Common myeloid progenitor, CD34-positive (primary cell): ENCODE measurements at places on chromosomes 7 and 10.

- no peak for DNase-seq
These were observed 5.0 kb downstream of the NOLC1 start for GRCh38 chr10:102157224-102157623.

- DNase-seq = no peak
These were observed 23.4 kb upstream of the AKR1C3 start for GRCh38 chr10:5070648-5071410.

DNA sequence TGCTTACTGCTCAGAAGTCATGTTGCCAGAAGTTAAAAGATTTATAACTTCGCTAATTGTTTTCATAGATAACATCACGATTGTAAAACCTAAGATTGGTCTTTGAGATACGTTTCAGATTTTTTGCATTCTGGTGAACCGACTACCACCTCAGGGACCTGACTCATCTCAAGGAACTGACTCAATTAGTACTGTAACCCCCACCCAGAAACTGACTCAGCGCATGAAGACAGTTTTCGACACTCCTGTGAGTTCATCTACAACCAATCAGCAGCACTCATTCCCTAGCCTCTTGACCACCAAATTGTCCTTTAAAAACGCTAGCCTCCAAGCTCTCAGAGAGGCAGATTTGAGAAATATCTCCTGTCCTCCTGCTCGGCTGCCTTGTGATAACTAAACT is 72.3 kb downstream of the ELMO1 start:
- peak; percentile 34 for DNase-seq

DNA sequence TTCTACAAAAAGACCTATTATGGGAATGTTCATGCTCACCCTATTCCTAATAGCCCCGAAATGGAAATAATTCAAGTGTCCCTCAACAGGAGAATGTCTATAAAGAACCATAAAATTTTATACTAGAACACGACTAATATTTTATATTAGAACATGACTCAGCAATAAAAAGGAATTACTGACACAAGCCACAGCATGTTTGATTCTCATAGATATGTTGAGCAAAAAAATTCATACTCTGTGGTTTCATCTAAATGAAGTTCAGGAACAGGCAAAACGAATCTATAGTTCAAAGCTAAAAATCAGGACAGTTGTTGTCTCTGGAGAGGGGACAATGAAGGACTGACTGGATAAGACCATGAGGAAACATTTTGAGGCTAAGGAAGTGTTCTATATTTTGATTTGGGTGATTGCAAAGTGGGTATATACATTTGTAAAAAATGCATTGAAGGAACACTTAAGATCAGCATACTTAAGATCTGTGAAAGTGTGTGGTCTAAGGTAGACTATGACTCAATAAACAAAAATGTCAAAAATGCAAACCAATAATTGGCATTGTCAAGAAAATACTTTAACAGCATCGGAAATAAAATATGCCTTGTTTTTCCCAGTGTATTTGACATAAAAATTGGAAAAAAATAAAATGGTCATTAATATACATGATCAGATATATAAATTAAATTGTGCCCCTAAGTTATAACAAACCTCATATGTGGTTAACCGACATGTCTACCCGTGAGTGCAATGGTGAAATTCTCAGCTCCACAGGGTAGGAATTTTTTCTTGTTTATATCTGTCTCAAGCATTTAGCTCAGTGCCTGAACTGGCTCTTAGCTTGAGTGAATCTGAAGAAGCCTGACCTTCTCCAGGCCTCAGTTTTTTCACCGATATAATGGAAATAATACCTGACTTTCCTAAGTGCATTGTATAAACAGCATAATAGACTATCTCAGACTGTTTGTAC is 124.9 kb upstream of the CTTNBP2 start:
- no peak for DNase-seq

DNA sequence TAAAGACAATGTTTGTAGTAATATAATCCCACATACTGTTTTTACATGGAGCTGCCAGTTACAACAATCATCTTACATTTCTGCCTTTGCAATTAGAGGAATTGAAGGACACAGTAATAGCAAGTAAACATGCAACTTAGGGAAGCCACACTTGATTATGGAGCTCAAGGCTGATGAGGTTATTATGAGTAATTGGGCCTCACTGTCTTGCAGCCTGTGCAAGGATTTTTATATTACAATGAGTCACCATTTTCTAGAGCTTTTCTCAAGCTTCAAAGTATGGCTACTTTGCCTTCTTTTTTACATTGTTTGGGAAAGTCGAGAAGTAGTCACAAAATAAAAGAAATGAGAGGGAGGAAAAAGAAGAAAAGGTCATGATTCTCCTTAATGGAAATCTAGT is 226.4 kb downstream of the KIAA1217 start:
- DNase-seq = no peak

- no peak for DNase-seq
These were observed 258.4 kb upstream of the FZD1 start for GRCh38 chr7:91005841-91006240.

DNA sequence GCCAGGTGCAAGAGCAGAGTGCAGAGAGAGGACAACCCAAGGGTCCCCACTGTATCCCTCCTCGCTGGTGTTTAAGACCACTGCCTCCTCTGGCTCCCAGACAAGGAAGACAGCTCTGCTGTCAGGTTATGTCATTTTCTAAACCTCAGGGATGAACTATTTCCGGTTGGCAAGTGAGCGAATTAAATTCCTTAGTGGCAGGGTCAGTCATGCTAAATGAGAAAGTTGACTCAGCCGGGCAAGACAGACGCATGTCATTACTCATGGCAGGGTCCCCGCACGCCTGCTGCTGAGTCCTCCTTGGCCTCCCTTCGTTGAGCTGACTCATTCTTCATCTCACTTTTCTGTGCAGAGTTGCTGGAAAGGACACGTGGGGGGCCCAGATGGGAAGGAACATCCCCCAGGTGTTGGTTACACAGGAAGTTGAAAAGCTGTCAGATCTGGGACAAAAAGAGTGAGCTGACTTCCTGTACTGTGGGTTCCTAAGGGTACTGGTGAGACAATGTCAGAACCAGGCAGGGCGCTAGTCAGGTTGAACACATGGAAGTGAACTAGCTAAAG is 47.1 kb upstream of the UCN3 start:
- DNase-seq = peak; percentile 95

DNA sequence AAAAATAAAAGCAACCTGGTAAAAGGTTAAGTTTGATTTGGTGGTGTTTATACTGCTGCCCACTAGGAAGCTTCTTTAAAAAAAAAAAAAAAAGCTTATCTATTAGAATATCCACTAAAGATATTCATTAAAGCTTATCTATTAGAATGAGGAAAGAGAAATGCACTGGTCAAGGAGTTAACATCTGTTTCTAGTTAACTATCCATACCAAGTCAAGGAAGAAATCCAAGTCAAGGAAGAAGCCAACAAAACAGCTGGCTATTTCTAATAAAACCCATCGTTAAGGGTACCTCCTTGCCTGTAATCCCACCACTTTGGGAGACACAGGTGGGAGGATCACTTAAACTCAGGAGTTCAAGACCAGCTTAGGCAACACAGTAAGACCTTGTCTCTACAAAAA is 82.6 kb downstream of the JMJD1C start:
- no peak for DNase-seq

GRCh38 chr10:89158446-89158845 is 48.7 kb downstream of the CH25H start:
- peak; percentile 21 for DNase-seq
